ENCODE measurements at places on chromosomes 2 and 18.

- DNase-seq, result no peak
These were observed 116.5 kb downstream of the NCK2 start for GRCh38 chr2:105861200-105861599.

DNA sequence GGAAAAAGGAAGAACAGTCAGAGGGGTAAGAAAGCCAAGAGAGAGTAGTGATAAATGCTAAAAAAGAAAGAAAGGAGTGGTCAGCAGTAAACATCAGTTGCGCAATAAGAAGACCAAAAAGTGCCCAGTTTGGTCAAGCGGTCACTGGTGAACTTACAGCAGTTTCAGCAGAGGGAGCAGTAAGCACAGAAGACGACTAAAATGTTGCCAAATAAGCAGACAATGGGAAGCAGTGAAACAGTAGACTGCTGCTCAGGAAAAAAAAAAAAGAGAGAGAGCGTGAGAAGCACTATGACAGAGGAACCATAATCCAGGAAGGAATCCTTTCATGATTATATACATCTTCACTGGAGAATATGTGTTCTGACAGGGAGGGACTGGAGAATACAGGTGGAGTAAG, 45.8 kb downstream of the DNAJC10 start:
- no peak for DNase-seq

GRCh38 chr2:226656367-226656766, 143.3 kb downstream of the IRS1 start:
- no peak for DNase-seq

- DNase-seq, result peak; percentile 65
These were observed 803 bp upstream of the FIGN start for GRCh38 chr2:163736433-163737189.

DNA sequence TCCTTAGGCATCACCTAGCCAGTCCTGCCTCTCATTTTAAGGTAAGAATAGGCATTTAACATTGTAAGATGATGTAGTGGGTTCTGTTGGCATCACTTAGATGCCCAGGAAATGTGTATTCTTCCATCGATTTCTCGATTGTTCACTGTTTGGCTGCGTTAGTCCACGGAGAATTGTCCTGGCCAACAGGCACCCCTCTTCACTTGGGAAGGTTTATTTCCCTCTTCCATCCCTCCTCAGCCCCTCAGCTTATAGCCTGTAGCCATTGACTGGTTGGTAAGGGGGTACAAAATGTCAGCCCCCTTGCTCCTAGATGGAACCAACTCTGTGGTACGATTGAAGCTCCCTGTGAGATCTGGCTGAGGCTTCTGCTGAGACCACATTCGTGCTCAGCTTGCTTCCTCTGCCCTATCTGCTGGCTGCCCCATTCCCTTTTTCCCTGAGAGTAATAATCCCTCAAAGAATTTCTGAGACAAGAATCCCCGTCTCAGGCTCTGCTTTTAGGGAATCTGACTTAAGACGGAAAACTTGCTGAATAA, 43.4 kb downstream of the PLEKHA3 start:
- DNase-seq, result no peak

DNA sequence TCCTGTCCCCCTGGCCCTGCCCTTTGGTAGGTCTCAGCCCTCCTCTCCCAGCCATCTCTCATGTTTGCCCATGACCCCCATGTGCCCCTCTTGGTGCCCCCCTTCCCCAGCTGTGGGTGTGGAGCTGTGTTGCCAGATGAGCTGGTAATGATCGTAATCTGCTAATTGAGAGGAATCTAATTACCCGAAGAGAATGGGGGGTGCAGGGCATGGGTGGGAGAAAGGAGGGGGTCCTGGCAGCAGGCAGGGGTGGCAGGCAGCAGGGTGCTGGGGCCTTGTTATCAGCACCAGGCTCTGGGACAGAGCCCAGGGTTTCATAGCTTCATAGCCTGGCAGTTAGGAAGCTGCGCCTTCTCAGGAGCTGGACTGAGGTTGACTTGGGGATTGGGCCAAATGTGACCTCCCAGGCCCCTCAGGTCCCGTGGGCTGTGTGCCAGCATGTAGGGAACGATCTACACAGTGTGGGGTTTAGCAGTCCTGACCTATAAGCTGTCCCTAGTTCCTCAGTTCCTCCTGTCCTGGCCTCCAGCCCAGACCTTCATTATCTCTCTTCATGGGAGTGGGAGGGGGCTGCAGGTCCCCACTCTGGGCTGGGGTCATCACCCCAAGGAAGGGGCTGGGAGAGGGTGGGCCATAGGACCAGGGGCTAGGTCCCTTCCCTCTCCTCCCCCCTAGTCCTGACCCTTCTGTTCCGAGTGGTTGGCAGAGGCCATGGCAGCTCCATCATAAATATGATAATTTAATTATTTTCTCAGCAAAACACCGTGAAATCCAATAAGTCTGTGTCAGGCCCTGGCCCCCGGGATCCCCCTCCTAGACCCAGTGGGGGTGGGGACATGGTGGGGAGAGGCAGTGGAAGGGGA, 6.5 kb upstream of the ASIC4 start:
- DNase-seq, result no peak

GRCh38 chr18:7666195-7666776, 99.2 kb downstream of the PTPRM start:
- DNase-seq, result no peak

DNA sequence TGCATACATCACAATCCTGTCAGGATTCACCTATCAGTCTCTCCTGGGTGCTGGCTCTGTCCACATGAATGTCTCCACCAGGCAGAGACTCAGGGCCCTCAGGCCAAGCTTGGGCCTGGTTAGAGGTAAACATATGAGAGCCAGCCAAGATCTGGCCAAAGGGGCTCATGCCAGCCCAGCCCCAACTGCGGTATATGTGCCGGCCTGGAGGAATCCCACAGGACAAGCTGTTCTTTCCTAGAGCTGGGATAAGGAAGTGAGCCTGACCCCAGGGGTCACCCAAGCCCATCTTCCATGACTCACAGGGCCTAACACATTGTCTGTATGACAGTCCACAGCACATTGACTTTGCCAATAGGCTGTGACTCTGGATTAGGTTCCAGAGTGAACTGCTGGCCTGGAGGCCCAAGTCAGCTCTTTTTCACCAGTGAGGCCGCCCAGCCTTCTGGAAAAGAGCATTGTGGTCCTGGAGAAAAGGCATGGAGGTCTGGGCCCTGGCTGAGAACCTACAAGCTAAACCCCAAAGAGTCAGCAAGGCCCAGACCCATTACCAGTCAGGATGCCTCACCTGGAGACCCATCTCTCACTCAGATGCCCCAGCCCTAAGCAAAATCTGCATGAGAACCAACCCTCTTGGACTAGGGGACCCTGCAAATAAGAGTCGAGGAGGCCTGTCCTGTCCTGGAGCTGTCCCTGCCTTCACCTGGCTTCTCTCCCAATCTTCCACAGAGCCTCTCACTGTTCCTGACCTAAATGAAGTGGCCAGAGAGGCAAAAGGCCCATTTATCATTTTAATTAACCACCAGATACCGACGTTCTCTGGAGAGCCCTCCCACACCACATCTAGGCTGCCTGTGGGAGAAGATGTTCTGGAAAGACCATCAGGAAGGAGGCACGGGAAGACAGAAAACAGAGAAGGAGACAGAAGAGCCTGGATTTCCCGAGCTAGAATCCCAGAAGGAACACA, 120.9 kb upstream of the PKDCC start:
- DNase-seq, result no peak

DNA sequence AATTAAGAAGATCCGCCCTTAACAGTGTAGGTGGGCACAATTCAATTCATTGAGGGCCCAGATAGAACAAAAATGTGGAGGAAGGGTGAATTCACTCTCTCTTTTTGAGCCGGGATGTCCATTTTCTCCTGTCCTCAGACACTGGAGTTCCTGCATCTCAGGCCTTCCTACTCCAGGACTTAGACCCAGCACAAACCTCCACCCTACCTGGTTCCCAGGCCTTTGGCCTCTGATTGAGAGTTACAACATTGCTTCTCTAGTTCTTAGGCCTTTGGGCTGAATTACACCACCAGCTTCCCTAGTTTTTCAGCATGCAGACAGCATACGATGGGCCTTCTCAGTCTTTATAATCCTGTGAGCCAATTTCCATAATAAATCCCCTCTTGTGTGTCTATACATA, 87.8 kb upstream of the TMEM17 start:
- no peak for DNase-seq

GRCh38 chr2:20638646-20639430, 12.1 kb downstream of the HS1BP3 start:
- no peak for DNase-seq

DNA sequence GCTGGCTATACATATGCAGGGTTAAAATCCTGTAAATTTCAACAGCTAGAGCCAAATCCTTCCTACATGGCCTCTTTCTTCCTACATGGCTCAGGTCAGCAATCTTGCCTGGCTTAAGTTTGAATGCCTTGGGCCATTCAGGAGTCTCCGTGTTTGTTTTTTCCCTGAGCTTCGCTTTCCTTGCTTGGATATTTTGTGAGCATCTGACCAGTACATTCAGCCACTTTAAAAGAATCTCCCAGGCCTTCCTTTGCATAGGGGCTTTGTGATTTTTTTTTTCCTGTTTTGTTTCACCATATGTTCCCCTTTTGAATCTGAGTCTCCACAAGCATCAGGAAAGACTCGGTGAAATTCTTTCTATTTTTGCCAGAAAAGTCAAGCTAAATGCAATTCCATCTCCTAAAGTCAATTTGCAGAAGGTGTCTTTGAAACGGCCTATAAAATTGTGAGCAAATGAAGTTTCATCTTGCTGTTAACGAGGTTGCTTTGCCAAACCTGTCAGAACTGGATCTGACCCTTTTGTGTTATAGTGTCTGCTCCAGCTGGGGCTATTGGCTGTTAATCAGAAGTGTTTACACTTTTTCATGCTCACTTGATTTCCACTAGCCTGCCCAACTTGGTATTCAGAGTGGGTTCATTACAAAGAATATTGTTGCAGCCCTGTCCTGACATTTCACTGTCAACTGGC, 256.9 kb downstream of the DCC start:
- DNase-seq, result no peak

GRCh38 chr2:24711865-24712264, 81.3 kb downstream of the PTRHD1 start:
- DNase-seq, result no peak

GRCh38 chr18:23317975-23318675, 135.0 kb upstream of the RIOK3 start:
- DNase-seq, result no peak

DNA sequence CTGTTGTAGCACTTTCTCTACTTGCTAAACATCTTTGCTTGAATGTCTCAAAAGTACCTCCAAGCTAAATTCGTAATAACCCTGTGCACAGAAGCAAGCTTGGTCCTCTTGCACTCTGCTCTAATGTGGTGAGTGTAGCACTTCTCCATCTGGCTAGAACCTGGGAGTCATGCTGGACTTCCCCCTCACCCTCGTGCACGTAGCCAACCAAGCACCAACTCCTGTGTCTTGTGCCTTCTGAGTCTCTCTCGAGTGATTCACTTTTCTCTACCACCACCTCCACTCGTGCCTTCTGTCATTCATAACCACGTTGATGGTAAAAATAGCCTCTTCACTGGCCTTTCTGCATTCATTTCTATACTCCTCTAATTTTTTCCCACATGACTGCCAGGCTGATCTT, 91.9 kb upstream of the KCNE4 start:
- DNase-seq, result no peak

- no peak for DNase-seq
These were observed 2.2 kb downstream of the SGO2 start for GRCh38 chr2:200528228-200528627.

- no peak for DNase-seq
These were observed 36.5 kb upstream of the LHCGR start for GRCh38 chr2:48792030-48792429.

DNA sequence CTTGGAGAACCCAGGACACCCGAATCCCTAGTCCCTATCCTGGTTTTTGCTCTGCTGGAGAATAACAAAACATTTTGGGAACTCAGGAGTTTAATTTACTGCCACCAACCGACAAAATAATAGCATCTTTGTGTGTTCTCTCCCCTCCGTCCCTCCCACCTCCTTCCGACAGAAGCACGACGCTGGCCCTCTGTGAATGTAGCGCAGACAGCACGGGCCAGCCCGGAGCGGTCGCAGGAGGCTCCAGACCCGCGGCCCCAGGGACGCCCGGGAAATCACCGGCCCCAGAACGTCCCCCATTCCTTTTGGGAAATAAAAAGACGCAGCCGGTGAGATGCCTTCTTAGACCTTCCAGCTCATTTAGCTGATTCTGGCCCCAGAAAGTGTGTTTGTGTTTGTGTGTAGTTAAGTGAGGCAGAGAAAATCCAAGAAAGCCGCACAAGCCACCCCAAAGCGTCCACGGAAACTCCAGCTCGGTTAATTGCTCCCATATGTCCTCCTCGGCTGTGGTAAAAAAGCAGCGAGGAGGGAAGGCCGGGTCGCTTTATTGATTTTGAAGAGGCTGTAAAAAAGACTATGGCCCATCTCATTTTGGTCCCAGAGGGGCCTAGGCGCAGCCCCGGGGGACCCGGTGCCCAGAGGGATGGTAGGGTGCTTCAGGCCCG, 577 bp upstream of the TANC1 start:
- DNase-seq, result peak; percentile 60

- DNase-seq, result no peak
These were observed 21.3 kb upstream of the ACKR3 start for GRCh38 chr2:236548179-236548921.

- no peak for DNase-seq
These were observed 145.1 kb upstream of the CDH19 start for GRCh38 chr18:66749030-66749429.

GRCh38 chr2:45771261-45771660, 119.8 kb downstream of the PRKCE start:
- peak; percentile 4 for DNase-seq

DNA sequence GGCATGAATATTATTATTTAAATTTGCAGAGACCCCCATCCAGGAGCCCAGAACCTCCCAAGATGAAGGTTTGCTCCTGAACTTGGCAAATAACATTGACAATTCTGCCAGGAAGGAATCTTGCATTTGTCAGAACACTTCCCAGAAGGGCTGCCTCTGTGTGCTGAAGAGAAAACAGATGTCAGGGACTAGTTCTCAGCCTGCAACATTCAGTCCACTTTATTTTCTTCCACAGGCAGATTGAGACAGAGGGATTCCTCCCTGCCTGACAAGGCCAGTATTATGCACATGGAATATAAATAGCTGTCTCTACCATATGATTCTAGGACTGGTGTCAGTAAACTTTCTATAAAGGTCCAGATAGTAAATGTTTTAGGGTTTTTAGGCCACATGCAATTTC, 171.5 kb upstream of the SIX2 start:
- DNase-seq, result no peak

- DNase-seq, result no peak
These were observed 139.0 kb upstream of the SERPINE2 start for GRCh38 chr2:224178056-224178455.

GRCh38 chr18:8762968-8763367, 57.6 kb downstream of the MTCL1 start:
- no peak for DNase-seq

DNA sequence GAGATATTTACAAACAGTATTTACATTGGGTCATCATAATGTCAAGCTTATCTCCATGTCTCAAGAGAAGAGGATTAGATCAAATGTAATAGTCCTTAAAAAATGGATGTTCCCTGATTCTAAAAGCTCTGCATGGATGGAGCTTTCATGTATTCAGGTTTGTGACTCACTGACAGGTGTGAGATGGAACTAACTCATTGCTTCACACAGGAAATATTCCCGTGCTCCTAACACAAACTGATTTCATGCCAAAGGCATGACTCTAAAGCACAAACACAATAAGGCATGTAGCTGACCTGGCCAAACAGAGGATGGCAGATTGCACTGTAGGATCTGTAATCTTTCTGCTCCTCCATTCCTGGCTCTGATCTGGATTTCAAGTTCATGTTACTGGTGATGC, 110.0 kb downstream of the ALK start:
- no peak for DNase-seq

Measured in neural crest cell (in vitro differentiated cells).